Hematopoietic multipotent progenitor cell treated with erythropoietin and hydrocortisone succinate and interleukin-3 and kit ligand, for 6 days (in vitro differentiated cells): ENCODE measurements at places on chromosomes 5 and 9.
A peak's percentile ranks its signal among the peaks of the same experiment; 100 is the strongest.

GRCh38 chr5:172666251-172666650 lies 25.2 kb downstream of the NEURL1B start:
- DNase-seq = peak; percentile 66

DNA sequence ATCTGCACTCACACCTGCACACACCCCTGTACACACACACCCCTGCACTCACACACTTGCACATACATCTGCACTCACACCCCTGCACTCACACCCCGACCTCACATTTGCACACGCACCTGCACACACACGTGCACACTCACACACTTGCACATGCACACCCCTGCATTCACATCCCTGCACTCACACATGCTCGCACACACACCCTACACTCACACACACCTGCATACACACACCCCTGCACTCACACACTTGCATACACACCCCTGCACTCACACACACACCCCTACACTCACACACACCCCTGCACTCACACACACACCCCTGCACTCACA lies 27.5 kb downstream of the GLT6D1 start:
- no peak for DNase-seq

- no peak for DNase-seq
Observed at GRCh38 chr9:134663753-134664415, 22.3 kb downstream of the COL5A1 start.

DNA sequence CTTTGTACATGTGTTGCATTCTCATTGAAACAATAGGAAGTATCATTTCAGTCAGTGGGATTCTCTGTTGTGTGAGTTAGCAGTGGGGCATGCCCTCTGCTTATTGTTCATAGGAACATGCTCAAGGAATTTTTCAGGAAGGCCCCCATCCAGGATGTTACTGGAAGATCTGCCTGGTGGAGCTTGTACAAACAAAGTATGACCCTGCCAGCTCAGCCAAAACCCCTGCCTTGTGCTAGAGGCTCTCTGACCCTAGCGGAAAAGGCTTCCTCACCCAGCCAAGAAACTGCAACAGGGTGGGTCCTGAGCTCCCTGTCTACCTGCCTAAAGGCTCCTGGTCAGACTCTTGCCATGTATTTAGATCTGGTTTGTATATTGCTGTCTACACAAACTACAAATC lies 43.2 kb downstream of the MRRF start:
- DNase-seq = no peak

GRCh38 chr9:36328798-36329411 lies 70.7 kb upstream of the GNE start:
- peak; percentile 90 for DNase-seq

- peak; percentile 86 for DNase-seq
Observed at GRCh38 chr5:149636861-149637246, 55.6 kb downstream of the ARHGEF37 start.

- no peak for DNase-seq
Observed at GRCh38 chr9:33285502-33285901, 4.8 kb upstream of the NFX1 start.

DNA sequence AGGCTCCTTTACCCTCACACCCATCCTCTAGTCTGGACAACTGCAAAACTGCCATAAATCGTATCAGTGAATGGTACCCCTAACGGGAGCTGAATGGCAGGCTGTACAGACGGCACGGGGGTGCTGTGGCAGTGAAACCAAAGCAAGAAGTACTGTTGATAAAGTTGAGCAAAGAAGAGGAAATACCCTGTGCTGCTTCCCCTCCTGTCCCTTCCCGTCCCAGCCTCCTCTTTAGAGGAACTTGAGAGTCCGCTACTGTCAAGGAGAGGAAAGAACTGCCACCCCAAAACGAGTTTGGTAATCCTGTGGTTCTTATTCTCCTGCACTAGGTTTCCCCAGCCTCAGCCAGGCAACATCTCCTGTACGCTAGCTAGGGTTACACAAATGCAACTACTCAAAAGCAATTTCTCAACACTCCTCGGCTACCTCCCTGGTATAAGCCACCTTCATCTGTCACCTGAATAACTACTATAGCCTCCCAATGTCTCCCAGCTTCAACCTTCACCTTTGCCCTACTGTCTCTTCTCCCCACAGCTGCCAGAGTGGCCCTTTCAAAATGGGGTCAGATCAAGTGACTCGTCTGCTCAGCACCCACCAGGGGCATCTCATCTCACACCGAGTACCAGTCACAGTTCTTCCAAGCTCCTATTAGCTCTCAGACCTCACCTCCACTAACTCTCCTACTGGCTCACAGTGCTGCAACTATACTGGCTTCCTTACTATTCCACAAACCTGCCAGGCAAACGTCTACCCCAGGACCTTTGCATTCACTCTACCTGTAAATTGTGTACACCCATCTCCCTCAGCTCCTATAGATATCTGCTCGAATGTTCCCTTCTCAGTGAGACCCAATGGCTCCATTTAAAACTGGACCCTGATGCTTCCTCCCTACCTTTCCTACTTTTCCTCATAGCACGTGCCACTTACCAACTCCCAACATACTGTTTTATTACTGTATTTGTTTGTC lies 4.1 kb downstream of the GLRX start:
- peak; percentile 83 for DNase-seq

GRCh38 chr5:133523013-133523658 lies 89.2 kb downstream of the FSTL4 start:
- no peak for DNase-seq

DNA sequence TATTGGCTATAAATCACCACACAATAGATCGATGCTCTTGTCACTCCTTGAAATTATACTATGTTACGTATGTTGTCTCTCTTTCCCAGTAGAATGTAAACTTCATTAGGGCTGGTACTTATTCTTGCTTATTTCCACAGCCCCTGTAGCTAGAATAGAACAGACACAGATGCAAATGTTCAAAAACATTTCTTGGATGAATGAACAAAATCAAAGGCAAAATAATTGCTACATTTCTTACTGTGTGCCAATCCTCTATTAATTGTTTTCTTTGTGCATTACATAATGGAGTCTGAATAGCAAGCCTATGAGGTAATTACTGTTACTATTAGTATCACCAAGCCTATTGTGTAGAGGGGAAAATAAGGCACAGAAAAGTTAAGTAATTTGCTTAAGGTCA lies 725 bp upstream of the OR13C2 start:
- DNase-seq = no peak

GRCh38 chr5:115229606-115230005 lies 33.1 kb downstream of the PGGT1B start:
- DNase-seq = no peak

GRCh38 chr9:97319395-97319794 lies 11.9 kb downstream of the CCDC180 start:
- DNase-seq = peak; percentile 20

GRCh38 chr9:28616310-28616709 lies 1043.0 kb upstream of the C9orf72 start:
- no peak for DNase-seq

- no peak for DNase-seq
Observed at GRCh38 chr5:140356853-140357725, 2.9 kb upstream of the SLC4A9 start.

DNA sequence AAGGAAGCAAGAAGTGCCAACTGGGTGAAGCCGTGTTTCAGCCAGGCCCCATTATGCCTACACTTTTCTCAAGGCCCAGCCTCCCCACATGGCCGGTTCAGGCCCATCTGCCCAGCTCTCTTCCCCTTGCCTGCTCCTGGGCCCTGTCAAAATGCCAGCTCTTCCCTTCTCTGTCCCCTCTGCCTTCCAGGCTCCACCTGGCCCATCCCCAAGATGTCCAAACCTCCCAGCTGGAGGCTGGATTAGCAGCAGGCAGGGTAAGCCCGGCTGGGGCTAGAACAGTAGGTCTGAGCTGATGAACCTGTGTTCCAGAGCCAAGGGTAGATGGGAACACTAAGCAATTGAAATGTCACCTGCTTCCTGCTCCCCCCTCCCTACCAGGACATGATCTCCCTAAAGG lies 64.1 kb upstream of the HSPA9 start:
- DNase-seq = no peak

DNA sequence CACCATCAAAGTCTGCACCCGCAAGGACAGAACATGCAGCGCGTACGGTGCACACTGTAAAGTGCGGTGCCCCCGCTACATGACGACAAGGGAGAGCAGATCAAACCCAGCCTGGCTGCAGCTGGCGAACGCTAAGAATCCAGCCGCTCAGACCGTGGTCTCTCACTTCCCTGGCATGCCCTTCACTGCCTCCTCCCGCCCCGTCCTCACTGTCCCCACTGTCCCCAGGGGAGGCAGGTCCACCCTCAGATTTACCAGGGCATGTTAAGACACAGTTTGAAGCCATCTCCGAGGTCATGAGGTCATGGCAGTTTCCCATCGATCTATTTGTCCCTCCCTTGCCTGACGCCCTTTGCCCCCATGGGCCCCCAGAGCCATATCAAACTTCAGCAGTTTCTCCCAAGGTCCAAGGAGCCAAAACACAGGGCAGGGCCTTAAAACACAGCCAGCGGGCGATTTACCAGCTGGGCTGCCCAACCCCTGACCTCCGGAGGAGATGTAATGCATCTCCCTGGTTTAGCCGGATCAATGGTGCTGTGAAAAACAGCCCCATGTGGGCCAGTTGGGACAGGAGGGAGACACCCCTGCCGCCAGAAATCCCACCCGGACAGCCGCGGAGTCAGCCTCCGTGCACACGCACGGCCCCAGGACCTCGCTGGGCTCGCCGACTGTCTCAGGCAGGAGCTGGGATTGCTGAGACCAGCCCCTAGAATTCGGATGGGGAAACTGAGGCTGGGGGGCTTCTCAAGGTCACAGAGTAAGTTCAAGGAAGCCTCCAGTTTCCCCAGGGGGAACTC lies 52.3 kb upstream of the FUBP3 start:
- no peak for DNase-seq

DNA sequence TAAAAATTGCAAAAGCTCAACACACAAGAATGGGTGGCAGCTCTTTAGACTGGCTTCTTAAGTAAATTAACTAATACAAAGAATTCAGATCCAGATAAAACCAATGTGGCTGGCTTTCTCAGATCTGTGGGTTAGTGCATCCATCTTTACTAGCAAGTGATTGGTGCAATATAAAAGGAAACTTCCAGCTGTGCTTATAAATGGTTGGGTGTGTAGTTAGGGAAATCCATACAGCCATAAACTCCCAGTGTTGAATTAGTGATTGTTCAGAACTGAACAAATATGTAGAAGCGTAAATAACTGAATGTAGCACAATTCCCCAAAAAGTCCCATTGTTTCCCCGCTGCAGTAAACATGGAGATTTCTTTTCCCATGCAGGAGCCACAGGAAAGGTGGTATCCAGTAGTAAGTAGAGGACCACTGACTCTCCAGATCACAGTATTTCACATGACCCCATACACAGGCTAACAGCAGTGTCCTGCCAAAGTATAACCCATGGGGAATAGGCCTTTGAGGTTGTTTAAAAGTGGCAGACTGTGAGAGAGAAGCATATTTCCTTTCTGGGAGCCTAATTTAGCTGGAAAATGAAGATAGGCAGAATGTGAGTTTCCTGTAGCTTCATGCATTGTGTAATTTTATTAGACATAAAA lies 173.1 kb upstream of the SLC12A2 start:
- no peak for DNase-seq

- no peak for DNase-seq
Observed at GRCh38 chr9:90432951-90433350, 209.7 kb downstream of the DIRAS2 start.

DNA sequence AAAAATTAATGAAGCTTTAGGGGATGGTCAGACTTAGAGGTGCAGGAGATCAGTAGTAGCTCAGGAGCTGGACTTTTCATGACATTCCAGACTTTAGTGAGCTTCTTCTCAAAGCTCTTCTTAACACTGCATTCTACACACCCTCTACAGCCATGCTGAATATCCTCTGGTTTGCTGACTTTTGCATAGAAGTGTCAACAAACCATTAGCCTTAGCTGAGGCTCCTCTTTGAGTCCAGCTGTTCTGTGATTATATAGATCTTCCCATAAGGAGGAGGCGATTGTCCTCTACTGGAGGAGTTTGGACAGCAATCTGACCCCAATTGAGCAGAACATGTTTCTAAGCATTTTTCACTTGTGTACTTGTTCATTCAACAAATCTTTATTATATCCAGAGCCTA lies 75.0 kb upstream of the RUSC2 start:
- no peak for DNase-seq
